ENCODE measurements at places on chromosomes 11 and 22.

GRCh38 chr11:130671801-130672700 is 223.6 kb downstream of the ADAMTS15 start:
- H3K36me3 ChIP-seq, result no peaks in the 10 kb centered on the region
- no peaks in the 10 kb centered on the region for H3K4me1 ChIP-seq
- no peaks in the 10 kb centered on the region for H3K27me3 ChIP-seq

DNA sequence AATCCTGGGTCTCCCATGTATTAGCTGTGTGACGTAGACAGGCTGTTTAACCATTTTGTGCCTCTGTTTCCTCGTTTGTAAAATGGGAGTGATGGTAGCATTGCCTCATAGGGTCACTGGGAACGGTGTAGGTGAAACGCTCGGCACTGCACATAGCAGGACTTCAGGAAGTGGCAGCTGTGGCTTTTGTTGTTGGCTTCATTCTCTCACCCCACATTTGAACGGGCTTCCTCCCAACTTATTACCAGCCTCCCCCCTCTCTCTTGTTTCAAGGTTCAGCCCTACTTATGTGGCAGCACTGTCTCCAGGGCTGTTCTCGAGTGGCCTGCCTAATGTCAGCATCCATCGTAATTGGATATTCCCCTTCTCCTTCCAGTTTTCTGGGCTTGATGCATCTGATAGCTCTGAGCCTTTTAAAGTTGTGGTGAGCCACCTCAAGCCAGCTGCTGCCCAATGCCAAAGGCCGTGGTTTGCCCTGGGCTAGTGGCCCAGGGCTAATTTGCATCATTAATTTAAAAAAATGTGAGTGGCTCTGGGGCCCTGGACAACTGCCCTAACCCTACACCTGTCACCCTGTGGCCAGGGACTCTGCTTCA is 217.8 kb upstream of the TBCEL start:
- DNase-seq, result peak; percentile 63
- H3K4me1 ChIP-seq, result peaks cover 14% of the 10 kb centered on the region
- H3K4me3 ChIP-seq, result no peak overlapping the region
- H3K27me3 ChIP-seq, result no peaks in the 10 kb centered on the region

GRCh38 chr22:21013657-21014201 is 1.2 kb upstream of the P2RX6 start:
- peak overlapping the region; percentile 23 for H3K4me3 ChIP-seq
- H3K27ac ChIP-seq, result no peak overlapping the region
- H3K27me3 ChIP-seq, result peaks cover 50% of the 10 kb centered on the region
- no peak for DNase-seq
- no peaks in the 10 kb centered on the region for H3K36me3 ChIP-seq
- no peaks in the 10 kb centered on the region for H3K4me1 ChIP-seq

GRCh38 chr22:17655289-17655688 is 16.7 kb downstream of the BCL2L13 start:
- H3K36me3 ChIP-seq, result no peaks in the 10 kb centered on the region
- H3K27ac ChIP-seq, result no peak overlapping the region
- no peaks in the 10 kb centered on the region for H3K27me3 ChIP-seq
- DNase-seq, result no peak

- no peak for DNase-seq
- peaks cover 8% of the 10 kb centered on the region for H3K4me1 ChIP-seq
- H3K4me3 ChIP-seq, result no peak overlapping the region
- no peaks in the 10 kb centered on the region for H3K36me3 ChIP-seq
- H3K27me3 ChIP-seq, result no peaks in the 10 kb centered on the region
Observed at GRCh38 chr11:19342036-19342435, 101.3 kb upstream of the E2F8 start.
